ENCODE measurements at places on chromosomes 7 and 10.
A peak's percentile ranks its signal among the peaks of the same experiment; 100 is the strongest.

- no peak for DNase-seq
Observed at GRCh38 chr7:10860516-10860915, 113.2 kb upstream of the PHF14 start.

DNA sequence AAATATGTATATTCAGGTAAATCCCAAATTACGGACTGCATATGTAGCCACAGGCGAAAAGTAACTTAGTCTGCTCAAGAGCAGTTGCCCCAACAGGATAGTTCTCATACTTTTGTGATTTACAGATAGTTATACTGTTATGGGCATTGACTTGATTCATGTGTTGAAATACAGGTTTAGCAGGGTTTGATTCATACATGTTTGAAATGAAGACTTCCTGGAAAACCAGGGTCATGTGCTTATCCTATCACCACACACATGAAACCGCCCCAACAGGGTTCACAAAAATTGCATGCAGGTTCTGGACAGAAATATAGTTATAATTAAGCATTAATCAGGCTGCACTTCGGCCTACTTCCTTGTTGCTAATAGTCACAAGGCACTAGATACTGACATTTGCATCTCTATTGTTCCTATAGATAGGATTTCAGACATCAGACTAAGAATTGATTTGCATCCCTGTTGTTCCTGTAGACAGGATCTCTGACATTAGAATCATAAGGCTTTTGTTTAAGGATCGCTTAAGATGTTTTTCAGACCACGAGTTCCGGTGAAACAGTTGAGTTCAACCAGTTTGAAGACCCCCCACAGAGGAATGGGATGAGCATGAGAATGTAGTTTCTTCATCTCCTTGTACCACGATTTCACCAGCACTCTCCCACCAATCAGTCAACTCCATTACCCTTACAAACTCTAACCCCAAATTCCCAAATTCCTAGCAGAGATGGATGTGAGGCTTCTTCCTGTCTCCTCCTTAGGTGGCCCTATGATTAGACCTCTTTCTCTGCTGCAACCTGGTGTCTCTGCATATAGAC lies 2.0 kb upstream of the ZNF398 start:
- DNase-seq: peak; percentile 21

DNA sequence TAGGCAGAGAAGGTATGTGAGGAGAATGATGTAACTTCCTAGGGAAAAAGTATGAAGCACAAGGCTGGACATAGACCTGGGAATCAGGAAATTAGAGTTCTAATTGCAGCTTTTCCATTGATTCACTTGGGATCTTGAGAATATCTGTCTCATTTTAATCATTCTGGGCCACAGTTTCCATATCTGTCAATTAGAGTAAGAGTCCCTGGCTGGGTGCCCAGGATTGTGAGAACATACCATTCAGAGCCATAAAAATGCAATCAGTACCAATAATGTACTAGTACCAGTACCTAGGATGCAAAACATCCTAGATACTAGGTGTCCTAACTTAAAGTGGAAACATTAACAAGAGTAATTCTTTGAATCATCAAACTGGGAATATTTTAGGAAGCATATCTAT lies 29.6 kb downstream of the CAV1 start:
- DNase-seq: no peak

DNA sequence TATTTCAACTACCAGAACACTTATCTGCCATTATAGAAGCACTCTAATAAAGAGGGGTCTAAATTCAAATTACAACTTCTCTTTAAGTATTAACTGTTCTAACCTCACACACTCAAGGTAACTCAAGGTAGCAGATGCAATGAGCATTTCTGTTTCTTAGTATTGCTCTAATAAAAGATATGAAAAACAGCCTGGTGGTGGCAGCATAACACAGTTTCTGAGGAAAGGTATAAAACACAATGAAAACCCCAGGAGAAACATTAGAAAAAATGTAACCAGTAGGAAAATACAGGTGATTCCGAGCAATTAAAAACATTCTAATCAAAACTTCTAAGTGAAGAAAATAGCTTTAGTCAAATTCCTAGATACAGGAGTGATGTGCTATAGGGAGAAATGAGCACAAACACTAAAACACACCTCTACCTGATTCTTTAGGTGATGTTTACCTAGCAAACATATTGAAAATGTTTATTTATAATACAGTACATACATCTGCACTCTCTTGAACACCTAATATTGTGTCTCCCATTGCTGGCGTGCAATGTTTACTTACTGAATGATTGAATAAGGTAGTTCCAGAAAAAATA lies 3.5 kb downstream of the MKRN1 start:
- DNase-seq: peak; percentile 60

DNA sequence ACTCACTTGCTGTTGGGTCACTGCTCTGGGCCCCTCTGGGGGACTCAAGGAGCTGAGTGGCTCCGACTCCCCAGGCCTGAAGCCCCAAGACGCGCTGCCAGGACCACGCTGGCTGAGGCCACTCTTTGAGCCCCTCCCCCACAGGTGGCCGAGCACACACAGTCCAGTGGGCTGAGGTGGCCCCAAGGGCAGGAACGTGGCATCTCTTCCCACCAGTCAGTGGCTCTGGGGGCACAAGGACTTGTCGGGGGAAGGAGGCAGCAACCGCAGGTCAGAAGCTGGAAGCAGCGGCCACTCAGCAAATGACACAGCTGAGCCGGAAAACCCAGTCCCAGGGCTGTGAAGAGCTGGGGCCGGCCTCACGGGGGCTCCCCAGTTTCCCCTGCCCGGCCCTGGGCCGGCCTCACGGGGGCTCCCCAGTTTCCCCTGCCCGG lies 24.1 kb downstream of the GRIFIN start:
- DNase-seq: no peak

- no peak for DNase-seq
Observed at GRCh38 chr7:132371948-132372347, 204.3 kb downstream of the PLXNA4 start.

GRCh38 chr10:96512524-96513304 lies 1.0 kb downstream of the TLL2 start:
- no peak for DNase-seq

DNA sequence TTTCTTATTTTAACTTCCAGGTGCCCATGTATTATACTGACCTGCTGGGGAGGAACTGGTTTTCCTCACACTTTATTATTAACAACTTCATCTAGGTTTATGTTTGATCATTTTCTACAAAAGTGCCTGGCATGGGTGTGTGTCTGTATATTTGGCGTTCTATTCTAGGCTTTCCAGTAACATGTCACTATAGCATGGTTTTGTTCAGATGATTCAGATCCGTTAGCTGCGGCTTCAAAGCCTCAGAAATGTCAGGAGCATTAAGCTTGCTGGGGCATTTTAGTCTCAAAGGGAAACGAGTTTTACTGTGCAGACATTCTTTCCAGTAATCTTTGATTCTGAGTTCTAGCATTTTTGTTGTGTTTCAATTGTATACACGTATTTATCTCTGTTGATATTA lies 2.3 kb downstream of the INPP5A start:
- peak; percentile 65 for DNase-seq

- DNase-seq: no peak
Observed at GRCh38 chr7:132171130-132171576, 405.1 kb downstream of the PLXNA4 start.

DNA sequence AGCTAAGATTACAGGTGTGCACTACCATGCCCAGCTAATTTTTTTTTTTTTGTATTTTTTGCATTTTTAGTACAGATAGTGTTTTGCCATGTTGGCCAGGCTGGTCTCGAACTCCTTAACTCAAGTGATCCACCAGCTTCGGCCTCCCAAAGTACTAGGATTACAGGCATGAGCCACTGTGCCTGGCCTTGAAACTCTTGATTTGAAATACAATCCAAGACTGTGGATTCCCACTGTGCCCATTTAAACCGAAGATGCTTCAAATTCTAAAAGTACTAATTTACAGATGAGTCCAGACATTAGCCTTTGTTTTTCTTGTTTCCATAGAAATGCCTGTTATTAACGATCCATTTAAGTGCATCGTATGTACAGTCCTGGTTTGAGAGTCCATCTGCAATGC lies 130.9 kb downstream of the CACNA2D1 start:
- DNase-seq: no peak

DNA sequence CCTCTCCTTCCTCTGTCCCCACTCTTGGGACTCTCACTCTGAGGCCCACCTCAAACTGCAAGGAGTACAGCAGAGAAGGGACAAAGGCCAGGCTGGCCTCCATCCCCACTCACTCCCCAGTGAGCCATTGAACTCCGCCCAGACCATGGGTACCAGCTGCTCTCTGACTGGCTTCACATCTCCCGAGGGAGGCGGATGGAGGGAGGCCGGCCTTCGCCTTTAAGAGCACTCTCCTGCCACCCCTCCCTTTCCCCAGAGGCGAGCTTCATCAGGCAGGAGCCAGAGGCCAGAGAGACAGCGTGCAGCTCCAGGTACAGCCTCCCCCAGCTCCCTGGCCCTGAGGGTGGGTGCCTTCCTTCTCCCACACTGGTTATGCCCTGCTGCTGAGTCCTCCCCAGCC lies 1.8 kb upstream of the LDB3 start:
- no peak for DNase-seq

- DNase-seq: no peak
Observed at GRCh38 chr10:14413523-14413922, 82.8 kb upstream of the FRMD4A start.

GRCh38 chr10:22003964-22004281 lies 393 bp upstream of the DNAJC1 start:
- no peak for DNase-seq

DNA sequence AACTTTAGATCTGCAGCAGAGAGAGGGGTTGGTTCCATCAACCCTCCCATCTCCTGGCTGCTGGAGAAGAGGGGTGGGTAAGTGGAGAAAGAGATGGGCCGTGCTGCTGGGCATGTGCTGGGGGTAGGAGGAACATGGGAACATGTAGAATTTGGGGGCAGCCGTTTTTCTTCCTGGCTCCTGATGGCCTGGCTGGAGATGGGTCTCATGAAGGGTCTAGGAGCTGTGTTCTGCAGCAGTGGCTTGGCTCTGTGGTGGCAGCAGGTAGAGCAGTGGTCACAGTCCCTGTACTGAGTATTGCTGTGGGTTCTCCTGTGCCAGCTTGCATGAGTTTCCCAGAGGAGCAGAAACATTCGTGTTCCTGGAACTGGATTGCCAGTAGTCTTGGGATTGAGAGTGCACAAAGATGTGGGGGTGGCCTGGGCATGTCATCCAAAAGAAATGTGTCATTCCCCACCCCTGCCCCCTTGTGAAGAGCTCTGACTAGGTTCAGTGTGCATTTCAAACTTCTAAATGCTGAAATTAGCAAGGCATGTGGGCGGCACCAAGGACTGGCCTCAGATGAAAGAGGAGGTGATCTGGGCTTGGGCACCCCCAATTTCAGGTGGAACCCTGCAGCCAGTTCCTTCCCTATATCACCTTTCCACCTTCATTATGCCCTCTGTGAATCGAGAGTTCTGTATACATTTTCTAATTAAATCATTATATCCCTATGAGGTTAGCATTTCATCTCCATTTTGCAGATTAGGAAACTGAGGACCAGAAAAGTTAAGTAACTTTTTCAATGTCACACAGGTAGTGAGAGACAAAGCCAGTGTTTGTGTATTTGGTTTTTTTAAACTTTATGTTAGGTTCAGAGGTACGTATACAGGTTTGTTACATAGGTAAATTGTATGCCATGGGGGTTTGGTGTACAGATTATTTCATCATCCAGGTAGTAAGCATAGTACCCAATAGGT lies 2.1 kb downstream of the CHST3 start:
- no peak for DNase-seq

- no peak for DNase-seq
Observed at GRCh38 chr7:80540836-80541235, 29.0 kb upstream of the GNAT3 start.

DNA sequence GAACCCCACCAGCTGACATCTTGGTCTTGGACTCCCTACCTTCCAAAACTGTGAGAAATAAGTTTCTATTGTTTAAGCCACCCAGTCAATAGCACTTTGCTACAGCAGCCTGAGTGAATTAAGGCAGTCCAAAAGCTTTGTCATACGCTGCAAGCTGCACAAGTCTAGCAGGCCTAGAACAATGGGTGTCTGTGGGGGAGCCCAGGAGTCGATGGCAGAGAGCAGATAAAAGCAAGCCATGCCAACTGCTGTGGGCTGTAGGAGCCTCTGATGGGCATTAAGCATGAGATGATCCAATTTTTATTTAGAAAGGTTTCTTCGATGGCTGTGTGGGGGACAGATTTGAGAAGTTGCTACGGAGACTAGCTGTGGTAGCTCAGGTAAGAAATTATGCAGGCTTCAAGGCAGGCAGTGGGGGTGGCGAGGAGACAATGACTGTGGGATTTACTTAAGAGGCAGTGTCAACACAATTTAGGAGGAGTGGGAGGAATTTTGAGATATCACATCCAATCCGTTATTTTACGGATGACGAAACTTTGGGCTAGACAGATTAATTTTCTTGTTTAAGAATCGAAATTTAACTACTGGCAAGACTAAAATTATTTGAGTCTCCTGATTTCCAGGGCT lies 110.4 kb downstream of the NRCAM start:
- no peak for DNase-seq

DNA sequence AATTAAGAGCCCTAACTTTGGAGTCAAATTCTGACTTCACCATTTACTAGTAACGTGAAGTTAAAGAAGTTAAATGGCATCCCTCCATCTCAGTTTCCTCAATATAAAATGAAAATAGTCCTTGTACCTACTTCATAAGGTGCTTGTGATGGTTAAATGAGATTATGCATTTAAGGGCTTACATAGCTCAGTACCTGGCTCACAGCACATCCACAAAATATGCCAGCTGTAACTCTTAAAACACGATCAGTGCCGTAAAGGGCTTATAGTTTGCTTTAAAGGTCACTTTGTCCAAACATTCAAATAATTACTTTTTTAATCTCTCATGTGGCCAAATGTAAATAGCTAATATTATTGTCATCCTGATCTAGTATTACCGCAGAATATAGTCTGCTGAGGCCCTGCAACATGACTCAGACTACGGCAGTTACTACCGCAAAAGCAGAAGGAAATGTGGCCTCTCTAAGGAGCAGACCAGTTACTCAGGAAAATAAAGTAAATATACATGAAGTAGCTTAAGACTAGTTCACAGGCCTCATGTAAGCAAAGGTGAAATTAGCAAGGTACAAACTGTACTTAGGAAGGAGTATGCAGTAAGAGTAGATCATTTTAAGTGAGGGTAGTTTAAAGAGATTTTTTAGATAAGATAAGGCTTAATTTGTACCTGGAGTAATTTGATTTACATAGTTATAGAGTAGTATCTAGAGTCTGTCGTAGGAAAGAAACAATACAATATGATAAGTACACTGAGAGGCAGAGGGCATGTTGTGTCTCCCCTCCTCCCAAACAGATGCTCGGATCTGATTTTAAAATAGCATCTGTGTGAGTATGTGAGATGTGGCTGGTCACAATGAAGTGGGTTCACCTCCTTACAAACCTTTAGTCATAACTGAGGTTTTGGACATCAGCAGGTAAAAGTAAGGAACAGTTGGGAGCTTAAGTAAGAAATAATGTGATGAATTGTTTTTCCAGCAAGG lies 13.1 kb downstream of the CASP2 start:
- no peak for DNase-seq

Data from activated CD4-positive, alpha-beta T cell treated with anti-CD3 and anti-CD28 coated beads, Interleukin-2, Interleukin-6, amounts not matched to agents 100 ng/mL and 50 ng/mL, durations not matched to agents 16 hours and 8 hours (primary cell).